NCI-H69 (cell line): ENCODE measurements at places on chromosomes 7 and 10.
A peak's percentile ranks its signal among the peaks of the same experiment; 100 is the strongest.

- no peak for DNase-seq
Measured at GRCh38 chr7:68689087-68689433, 909.2 kb upstream of the AUTS2 start.

DNA sequence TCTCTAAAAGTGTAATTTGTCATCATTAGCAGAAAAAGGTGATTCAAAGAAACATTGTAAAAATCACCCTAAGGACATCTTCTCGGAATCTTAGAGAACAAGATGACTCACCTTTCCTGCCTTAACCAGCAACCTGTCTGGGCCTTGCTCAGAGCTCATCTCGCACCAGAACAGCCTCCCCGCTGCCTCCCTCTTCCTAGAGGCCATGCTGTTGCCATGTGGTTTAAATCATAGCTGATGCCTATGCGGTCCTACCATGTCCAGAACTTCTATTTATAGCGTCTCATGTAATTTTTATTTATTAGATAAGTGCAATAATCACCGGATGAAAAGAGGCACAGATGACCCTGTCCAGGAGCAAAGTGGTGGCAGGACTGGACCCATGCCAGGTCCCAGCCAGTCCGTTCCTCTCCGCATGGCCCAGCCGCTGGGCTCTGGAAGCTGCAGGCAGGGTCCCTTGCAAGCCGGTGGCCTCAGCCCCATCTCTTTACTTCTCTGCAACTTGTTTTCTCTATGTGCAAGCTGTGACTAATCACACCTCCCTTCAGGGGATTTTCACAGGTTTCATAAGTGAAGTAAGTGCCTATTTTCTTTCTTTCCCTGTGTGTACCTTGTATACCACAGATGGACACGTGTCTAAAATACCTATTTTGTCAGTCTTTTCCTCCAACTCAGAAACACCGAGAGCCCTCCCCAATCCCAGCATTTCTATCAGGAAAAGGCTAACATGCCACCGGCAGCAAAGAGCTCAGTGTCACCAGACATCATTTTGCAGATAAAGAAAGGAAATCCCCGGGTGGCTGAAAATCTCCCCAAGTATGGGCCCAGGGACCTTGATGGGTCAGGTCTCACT lies 27.1 kb downstream of the KLF6 start:
- no peak for DNase-seq

- peak; percentile 14 for DNase-seq
Measured at GRCh38 chr10:17387861-17388503, 66.4 kb downstream of the ST8SIA6 start.

DNA sequence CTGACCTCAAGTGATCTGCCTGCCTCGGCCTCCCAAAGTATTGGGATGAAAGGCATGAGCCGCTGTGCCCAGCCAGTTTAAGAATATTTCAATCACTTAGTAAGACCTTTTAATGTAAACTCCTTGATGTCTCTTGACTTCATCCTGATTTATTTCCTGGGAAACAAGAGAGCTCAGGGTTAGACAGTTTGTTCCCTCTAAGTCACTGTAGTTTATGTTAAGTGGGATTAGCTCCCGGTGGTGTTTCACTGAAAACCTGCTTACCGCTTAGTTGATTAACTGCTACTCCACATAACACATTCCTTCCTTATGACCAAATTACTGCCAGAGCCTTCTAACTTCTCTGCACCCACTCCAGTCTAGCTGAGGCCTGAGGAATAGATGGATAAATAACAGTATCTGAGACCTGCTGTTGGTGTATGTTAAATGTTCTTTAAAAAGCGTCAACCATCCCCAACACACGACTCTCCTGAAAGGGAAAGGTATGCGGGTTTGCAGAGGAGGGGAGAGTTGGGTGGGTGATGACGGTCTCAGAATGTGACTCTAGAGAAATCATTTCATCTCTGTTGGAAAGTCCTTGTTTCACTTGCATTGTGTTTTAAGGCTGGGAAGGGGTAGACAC lies 48.7 kb downstream of the CREB3L2 start:
- no peak for DNase-seq

DNA sequence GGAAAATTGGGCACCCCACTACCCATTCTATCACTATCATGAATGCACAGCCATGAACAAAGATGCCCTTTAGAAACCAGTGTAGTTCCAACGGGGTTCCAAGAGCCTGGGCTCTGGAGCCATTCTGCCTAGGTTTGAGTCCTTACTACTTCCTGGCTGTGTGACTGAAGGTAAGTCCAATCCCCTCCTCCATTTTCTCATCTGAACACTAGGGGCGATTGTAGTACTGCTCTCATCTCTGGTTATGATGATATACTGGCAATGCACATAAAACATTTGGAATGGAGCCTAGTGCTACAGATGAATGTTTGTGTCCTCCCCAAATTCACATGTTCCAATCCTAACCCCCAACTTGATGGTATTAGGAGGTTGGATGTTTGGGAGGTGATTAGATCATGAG lies 28.1 kb upstream of the CDH23 start:
- DNase-seq: peak; percentile 29

- peak; percentile 94 for DNase-seq
Measured at GRCh38 chr10:25815999-25816768, 117.8 kb upstream of the MYO3A start.

DNA sequence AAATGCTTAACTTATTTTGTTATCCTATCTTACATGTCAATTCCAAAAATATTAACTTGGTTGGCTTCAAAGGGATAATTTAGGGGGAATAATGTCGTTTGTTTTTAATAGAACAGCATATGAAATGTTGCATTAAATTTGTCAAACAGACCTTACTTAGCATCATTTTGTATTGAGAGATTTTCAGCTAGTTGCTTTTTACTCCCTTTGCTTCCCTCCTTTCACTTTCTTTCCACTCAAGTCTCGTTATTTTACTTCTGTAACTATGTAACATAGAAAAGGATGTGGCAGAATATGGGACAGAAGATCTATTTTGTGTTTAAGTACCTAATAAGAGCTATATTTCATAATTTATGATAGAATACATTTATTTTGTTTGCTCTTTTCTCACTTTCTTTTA lies 2.6 kb downstream of the PHYHIPL start:
- DNase-seq: peak; percentile 32

GRCh38 chr7:133575726-133576440 lies 323.0 kb downstream of the EXOC4 start:
- peak; percentile 77 for DNase-seq

DNA sequence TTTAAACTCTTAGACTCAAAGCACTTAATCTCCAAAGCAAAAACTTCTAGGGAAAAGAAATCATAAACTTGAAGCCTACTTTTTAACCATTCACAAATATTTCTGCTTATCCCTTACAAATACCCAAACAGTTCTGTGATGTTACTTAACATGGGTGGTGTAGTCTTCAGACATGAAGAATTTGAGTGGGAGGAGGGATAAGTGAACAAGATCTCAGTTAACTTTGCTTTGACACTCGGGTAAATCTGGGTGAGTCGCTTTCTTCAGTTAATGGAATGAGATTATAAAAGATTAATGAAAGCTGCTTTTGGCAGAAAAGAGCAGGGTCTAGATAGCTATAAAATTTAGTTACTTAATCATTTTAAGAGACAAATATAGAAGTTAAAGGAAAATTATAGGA lies 47.5 kb downstream of the RNF133 start:
- DNase-seq: no peak

- DNase-seq: no peak
Measured at GRCh38 chr7:88665892-88666514, 93.5 kb upstream of the ZNF804B start.

DNA sequence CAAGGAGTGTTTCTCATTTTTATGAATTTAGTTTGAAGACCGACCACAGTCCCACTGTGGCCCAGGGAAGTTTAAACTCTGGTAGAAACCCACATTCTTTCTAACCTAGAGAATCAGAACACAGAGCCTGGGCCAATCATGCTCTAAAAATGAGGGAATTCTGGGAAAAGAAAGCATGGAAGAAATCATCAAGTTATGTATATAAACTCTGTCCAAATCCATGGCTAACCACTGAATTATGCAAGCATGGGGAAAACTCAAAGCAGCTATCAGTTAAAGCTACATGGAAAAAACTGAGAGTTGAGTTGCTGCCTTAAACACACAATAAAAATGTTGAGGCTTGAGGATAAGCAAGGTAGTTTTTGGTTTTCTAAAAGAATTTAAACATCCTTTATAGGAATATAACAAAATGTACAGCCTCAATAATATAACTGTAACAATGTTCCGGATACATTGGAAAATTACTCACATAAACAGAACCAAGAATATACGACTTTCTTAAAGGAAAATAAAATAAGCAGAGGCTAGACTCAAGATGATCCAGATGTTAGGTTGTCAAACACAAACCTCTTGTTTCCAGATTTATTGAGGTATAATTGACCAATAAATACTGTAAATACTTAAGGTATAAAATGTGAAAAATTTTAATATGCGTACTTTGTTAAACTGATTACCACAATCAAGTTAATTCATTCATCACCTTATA lies 311.2 kb upstream of the GNAI1 start:
- DNase-seq: no peak

DNA sequence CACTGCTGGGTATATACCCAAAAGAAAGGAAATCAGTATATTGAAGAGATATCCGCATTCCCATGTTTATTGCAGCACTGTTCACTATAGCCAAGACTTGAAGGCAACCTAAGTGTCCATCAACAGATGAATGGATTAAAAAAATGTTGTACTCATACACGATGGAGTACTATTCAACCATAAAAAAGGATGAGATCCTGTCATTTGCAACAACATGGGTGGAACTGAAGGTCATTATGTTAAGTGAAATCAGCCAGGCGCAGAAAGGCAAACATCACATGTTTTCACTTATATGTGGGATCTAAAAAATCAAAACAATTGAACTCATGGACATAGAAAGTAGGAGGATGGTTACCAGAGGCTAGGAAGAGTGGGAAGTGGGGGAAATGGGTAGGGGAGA lies 19.3 kb downstream of the NRCAM start:
- DNase-seq: peak; percentile 76

GRCh38 chr7:128408709-128409595 lies 830 bp downstream of the IMPDH1 start:
- DNase-seq: peak; percentile 47

GRCh38 chr10:18282094-18282493 lies 141.9 kb downstream of the CACNB2 start:
- no peak for DNase-seq

- no peak for DNase-seq
Measured at GRCh38 chr10:58508316-58508715, 4.4 kb upstream of the BICC1 start.

DNA sequence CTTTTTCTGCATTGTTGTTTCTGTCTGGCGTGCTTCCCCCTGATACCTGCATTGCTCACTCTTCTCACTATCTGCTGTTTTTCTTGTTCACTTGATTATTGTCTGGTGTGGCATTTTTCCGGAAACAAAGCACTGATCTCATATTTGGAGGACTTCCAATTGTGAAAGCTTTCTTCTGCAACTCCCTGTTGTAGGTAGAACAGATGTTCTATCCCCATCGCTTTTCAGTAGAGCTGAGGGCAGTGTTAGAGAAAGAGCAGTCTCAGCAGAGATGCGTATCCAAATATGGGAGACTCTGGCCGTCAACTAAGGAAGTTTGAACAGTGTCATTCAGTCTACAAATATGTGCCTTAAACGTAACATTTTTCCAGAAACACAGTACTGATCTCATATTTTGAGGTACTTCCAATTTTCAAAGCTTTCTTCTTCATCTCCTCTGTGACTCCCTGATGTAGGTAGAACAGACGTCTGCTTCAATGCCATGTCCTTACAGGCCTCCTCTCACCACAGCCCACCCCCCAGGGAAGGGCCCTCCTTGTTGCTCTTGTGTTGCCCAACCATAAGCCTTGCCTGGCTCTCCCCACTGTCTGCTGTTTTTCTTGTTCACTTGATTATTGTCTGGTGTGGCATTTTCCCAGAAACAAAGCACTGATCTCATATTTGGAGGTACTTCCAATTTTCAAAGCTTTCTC lies 27.1 kb upstream of the GJD4 start:
- peak; percentile 4 for DNase-seq

GRCh38 chr10:1124796-1125195 lies 68.6 kb downstream of the WDR37 start:
- DNase-seq: no peak

DNA sequence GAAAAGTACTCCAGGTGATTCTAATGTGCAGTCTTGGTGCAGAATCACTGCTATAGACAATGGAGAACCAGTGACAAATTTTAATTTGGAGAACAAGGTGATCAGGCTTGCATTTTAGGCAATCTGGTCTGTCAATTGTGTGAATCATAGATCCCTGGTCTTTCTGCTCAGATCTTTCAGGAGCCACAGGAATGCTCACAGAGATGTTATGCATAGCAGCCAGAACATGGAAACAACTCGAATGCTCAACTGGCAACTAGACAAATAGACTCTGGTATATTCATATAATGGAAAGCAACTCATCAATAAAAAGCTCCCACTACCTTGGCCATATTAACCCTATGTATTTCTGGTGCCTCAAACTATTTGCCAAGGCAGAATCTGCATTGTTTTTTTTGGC lies 209.1 kb downstream of the PHF14 start:
- DNase-seq: no peak

- no peak for DNase-seq
Measured at GRCh38 chr7:32094516-32094915, 24.3 kb upstream of the PDE1C start.

DNA sequence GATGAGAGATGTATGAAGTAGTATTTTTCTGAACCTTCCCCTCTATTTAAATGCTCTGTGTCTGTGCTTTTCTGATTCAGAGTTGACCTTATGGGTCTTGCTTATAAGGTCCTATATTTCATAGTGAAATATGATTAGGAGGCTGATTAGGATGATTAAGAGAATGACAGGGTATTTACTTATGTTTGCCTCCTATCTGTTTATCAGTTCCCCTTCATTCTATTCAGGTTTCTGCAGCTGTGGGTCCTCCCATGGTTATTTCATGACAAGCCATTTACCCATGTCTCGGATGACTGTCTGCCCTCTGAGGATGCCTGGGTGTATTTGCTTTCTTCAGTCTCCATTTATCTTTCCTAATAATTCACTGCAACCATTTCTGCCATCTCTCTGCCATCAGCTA lies 16.9 kb downstream of the RPA3 start:
- peak; percentile 64 for DNase-seq

DNA sequence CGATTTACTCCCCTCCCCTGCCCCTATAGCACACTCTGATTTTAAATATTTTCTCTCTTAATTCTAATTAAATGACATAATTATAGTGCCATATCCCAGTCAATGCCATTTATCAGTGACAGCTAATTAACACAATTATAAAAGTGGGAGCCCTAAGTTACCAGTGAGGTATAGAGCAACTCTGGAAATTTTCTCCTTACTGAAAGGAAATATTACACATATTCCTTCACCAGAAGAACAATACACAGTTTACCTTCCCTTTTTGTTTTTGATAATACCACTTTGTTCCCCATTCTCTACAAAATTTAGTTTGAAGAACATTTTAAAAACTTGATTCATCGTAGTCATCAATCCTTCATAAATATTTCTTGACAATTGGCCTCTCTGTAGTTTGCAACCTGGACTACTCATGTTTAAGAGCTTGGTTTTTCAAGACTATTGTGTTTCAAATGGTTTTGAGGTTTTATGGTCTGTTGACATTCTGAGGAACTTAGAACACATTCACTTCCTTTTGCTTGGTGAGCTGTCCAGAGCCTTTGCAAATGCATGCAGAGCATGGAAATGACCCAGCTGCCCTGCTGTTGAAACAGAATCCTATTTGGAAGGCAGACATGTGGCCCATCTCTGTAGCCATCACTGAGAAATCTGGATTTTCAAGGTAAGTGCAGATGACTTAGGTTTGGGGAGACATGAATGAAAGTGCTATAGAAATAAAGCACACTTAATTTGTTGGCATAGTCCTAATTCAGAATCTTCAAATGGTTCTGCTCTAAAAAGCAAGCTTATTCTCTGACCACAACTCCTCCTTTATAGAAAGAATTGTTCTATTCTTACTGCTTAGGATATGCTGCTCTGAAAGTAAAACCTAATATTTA lies at the start of gene GPR141:
TSS of gene GPR141 (plus strand) at position 521 of the 875 bp plus-strand sequence. CDS start 56,628 bp downstream, outside the sequence.
- DNase-seq: no peak
